ENCODE measurements at places on chromosomes 3 and 15. TPM values are rescaled to one million over a fixed set of nuclear protein-coding genes. Genes with fewer than 3 reads are reported as not detected.
A peak's percentile ranks its signal among the peaks of the same experiment; 100 is the strongest.

DNA sequence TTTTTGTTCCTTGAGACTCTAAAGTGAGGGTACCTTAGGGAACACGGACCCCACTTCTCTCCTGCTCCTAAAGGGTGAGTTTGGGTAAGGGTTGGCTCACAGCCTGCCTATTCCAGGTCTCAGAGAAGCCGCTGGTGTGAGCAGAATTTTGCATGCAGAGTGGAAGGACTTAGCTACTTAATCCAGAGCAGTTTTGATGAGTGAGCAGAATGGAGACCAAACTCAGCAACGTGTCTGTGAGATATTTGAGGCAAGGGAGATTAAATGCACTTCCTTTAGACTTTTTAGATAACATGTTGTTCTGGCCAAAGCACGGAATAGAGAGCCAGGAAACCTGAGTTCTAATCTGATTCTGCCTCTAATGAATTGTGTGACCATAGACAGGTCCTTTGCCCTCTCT, 5.1 kb downstream of the SLC24A1 start:
- DNase-seq: no peak

KLHL40 gene
- 6.8 TPM for polyA plus RNA-seq

DNA sequence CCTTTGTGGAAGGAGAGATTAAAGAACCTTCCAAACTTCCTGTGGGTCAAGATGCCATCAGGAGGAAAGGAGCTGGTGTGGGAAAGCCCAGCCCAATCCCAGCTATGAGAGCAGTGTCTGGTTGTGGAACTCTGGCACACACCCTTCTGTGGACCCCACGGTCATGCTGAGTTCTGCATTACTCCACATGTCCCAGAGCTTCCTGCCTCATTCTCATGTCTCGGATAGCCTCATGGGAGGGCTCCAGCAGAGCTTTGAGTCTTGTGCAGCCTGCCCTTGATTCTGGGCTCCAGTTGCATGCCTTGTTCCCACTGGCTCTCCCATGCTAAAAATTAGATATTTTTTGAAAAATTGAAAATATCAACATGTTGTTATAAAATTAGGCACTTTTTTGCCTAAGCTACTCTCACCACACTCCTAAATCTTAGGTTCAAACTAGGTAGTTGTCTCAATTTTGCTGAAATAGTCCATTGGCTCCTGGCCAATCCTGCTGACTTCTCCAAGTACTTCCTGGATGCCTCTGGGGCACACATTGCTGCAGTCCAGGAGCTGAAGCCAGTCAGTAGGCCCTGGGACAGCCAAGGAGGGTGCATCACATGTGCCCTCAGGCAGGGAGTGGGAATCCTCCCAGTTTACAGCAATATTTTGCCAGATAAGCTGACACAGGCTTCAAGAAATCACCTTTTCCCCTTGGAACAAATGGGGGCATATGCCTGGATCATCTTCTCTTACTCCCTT, 144.3 kb downstream of the EEFSEC start:
- no peak for DNase-seq

- DNase-seq: no peak
Measured at GRCh38 chr15:63492541-63493077, 11.8 kb upstream of the USP3 start.

FAM81A gene
- polyA plus RNA-seq: 0.91 TPM

CCDC54 gene
- not detected for polyA plus RNA-seq

LRRC31 gene
- polyA plus RNA-seq: not detected

DNA sequence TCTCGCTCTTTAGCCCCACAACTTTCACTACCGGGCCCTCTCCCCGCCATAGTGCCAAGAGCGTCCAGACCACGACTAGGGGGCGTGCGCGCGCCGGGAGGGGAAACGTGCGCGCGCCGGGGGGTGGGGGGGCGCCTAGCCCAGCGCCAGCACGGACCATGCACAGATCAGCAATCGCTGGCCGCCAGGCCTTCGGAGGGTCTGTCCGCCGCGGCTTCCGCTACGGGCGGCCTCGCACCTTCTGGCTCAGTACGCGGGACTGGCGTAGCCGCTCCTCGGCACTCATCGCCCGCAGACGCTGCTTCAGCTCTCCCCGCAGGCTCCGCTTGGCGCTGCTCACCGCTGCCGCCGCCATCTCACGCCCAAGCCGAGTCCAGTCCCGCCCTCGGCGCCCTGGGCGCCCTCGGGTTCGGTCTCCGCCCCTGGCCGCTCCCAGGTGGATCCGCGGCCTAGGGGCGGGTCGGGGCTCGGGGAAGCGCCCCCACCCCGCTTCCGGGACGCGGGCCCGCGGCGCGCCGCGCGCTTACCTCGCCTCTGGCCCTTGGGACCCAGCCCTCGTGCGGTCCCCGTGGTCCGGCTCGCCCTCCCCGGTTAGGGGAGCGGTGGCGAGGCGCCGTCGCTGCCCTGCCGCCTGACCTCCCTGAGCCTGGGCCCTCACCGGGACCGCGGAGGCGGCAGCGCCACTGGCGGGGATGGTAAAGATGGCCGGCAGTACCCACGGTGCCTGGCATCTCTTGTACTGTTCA, at the start of gene MTHFS:
Gene MTHFS, minus strand, starts transcription at position 381 of the 746 bp plus-strand sequence. Its CDS starts 26 bp downstream, at position 355.
- DNase-seq: peak; percentile 86

KLHL6 gene
- polyA plus RNA-seq: 0.82 TPM

GYG1 gene
- 313 TPM for polyA plus RNA-seq

DLEC1 gene
- polyA plus RNA-seq: 0.06 TPM

- no peak for DNase-seq
Measured at GRCh38 chr3:101791778-101792177, 12.8 kb downstream of the NXPE3 start.

LYZL4 gene
- polyA plus RNA-seq: not detected
